ENCODE measurements at places on chromosomes 2 and 18.

DNA sequence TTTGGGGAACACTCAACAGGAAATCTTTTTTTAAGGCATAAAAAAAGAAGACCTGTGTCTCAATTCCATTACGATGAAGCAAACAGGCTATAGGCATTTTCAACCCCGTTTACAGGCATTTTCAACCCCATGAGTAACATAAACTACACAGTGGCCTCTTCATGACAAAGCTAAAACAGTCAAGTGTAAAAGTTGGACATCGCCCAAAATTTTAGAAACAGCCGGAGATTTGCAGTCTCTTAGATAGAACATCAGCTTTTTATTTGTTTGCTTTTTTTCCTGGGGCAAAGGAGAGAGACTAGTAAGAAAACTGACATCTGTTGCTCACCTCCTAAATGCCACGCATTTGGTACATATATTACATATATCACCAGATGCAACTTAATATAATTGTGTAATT lies 173.7 kb downstream of the CMPK2 start:
- DNase-seq: no peak

DNA sequence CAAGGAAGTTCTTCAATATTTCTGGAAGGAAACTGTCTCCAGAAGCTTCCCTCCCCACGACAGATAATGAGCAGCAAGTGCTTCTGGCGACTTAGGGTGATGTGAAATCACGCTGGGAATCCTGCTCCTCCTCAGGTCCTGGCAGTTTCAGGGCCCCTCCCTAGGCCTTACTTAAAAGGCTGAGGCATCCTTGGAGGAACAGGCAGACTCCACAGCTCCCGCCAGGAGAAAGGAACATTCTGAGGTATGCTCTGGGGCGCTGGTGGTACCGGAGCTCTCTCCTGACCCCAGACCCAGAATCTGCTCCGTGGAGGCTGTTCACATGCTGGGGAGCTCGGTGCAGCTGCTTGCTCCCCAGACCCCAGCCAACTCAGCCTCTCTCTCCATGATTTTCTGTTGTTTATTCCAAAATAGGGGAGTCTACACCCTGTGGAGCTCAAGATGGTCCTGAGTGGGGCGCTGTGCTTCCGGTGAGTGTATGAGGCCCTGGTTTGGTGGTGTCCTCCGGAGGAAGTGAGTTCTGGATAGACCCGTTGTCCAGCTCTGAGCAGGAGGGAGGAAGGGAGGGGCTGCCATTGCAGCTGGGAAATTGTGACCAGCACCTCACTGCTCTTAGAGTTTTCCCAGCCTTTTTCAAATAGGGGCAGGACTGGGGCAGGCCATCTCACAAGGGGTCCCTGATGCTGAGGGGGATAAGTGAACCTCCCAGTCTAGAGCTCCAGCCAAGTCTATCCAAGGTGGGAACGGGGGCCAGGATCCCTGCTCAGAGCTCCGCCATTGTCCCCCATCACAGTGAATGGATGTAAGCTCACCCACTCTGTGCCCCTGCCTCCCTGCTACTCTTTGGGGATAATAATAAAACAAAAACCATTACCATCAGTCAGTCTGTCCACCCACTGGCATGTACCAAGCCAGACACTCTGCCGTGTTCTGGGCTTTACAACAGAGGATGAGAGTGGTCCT lies at the start of gene IL36RN:
TSS of gene IL36RN (plus strand) at position 201 of the 963 bp plus-strand sequence. CDS start at position 442, 241 bp downstream.
- DNase-seq: no peak

DNA sequence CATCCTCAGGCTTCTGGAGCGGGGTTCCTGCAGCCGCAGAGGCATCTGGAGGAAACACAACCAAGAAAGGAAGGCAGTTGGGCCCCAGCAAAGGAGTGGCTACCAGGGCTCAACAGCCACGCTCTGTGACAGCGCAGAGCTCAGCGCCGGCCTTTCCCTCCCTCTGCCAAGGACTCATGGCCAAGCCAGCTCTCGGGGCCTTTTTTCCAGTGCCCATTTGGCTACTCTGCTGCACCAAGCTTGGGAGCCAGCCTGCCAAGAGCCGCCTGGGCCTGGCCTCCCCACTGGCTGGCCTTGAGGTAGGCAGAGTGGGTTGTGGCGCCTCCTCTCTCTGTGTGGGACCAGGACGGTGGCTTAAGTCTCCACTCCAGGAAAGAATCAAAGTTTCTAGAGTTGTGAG lies 7.2 kb upstream of the CCDC74A start:
- DNase-seq: no peak

DNA sequence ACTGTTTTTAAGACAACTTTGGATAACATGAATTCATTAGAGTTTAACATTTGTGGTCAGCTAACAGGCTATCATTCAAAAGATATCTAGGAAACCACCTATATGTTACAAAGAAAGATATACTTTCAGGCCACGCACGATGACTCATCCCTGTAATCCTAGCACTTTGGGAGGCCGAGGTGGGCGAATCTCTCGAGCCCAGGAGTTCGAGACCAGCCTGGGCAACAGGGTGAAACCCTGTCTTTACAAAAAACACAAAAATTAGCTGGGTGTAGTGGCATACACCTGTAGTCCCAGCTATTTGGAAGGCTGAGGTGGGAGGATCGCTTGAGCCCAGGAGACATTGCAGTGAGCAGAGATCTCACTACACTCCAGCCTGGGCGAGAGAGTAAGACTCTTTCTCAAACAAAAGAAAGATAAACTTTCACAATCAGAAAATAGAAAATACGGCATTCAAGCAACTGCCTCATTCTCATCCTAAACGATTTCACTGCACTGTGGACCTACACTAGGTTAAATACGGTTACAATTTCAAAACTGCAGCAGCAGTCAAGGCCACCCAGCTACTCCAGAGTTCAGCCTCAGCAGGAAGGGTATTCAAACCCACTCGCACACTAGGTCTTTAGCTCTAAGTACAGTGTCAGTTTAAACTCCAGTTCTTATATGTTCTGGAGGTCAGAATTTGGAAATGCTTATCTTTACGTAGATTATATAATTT lies 250.0 kb upstream of the SLC39A10 start:
- no peak for DNase-seq

- no peak for DNase-seq
Measured at GRCh38 chr2:122595065-122595464, 839.6 kb downstream of the TSN start.

DNA sequence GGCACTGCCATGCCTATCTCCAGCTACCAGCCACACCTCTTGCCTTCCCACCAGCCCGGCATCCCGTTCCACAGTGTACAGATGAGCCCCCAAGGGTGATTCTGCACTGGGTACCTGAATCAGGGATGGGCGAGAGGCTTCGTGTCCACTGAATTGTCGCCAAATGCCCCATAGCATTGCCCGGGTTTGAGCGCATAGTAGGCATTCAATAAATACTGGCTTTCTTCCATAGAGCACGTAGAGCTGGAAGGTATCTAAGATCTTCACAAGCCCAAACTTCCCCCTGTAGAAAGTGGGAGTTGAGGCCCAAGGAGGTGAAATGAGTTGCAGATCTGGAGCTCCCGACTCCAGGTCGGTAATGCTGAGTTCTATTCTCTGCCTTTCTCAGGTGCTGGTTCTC lies 358.7 kb downstream of the LPIN1 start:
- DNase-seq: no peak

GRCh38 chr2:163553601-163554000 lies 182.2 kb downstream of the FIGN start:
- no peak for DNase-seq

DNA sequence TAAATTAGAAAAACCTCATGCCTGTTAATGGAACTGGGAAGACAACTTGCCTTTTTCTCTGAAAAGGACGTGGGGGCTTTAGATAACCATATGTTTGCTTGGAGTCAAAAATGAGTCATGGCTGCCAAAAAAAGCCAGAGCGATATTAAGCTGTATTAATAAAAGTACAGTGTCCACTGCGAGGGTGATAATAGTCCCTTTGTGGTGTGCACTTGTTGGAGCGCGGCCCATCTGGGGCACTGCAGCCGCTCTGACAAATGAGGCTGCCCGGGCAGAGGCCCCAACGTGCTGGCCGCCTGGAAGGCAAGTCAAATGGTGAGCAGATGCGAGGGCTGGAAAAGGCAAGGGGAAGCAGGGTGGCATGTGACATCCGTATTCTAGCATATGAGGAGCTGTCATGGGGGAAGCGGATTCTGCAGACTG lies 103.3 kb upstream of the NCK2 start:
- no peak for DNase-seq

- DNase-seq: no peak
Measured at GRCh38 chr2:9145752-9146430, 60.7 kb upstream of the ASAP2 start.

DNA sequence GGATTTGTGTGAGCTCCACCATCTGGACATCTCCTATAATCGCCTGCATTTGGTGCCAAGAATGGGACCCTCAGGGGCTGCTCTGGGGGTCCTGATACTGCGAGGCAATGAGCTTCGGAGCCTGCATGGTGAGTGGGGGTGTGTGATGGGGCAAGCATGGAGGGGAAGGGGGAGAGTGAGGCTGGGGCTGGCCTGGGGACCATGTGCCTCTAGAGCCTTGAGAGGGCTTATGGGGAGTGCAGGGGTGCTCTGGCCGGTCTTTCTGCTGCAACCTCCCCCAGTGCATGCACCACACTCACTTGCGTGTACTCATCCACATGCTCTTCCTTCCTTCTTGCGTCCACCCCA lies 7.9 kb downstream of the STK11IP start:
- DNase-seq: no peak

GRCh38 chr2:54047658-54048057 lies 67.8 kb upstream of the ACYP2 start:
- DNase-seq: no peak

GRCh38 chr18:68843473-68844089 lies 45.7 kb downstream of the CCDC102B start:
- no peak for DNase-seq

DNA sequence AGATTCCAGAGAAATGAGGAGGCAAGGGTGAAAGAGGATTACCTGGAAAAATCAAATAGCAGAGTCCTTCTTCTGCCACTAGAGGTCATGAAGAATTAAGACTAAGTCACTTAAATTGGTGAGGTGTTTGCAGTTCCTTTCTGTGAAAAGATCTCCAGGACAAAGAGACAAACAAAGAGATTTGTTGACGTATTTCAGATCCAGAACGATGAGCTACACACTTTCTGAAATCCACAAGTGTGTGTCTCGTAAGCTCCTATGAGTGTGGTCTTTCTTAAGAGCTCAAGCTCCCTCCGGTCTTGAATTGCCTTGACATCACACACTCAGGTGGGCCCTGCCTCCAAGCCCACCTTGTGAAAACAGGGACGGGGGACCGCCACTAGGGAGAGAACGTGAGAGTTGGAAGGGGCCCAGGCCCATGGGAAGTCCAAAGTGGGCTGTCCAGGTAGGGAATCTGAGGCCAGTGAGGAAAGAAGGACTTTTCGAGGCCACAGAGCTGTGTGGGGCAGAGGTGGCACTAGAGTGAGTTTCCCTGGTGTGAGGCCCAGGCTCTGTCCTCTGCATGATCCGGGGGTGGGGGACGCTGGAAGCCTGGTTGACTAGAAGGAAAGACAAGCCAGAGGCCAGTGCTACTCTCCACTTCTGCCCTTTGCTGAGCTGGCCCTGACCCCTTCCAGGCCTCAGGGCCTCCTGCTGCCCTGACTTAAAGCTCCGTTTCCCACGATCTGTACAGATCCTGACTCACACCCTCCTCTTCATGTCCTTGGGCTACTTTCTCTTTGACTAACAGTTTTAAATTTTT lies 168.1 kb upstream of the NCK2 start:
- DNase-seq: peak; percentile 53

DNA sequence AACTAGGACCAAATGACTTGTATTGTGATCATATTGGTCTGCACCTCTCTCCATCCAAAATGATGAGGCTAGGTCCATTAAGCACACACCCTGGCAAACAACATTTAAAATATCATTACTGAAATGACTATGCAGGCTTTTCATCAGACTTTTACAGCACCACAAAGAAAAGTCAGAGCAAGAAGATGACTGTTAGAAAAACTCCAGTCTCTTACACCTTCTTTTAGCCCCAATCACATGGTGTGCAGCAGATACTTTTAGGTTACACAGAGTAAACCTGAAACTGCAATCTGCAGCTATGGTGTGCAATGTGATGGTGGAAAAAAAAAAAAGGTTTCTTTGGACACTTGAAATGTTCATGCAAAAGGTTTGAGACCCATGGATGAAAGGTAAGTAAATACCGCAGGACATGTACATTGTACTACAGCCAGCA lies 5.4 kb upstream of the POLI start:
- peak; percentile 14 for DNase-seq

GRCh38 chr2:33496150-33496549 lies 19.7 kb downstream of the RASGRP3 start:
- no peak for DNase-seq

DNA sequence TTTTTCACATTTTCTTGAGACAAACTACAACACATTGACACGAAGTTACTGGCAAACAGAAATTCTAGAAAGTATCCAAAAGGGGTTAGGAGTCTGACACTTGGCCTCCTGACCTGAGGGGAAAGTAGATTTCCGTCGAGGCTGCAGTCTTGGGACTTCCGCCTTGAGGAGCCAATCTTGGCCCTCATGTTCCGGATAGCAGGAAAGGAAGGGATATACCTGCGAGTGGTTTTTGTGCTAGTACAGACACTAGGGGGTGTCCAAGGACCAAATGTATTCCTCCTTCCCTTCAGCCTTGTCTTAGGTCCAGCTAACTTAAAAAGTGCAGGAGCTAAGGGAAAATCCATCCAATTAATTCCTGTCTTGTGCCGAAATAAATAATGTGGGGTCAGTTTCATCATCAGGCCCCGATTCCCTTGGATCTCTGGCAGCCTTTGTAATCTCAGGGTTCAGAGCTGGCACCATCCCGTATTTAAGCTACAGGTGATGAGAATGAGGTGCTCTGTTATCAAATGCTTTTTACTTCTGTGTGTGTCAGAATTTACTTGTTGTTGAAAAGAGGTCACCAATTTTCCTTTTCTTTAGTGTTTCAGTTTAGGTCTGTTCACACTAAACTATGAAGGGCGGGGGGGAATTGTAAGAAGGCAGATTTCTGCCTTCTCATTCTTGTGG lies 330.2 kb upstream of the FANCL start:
- DNase-seq: peak; percentile 44

- no peak for DNase-seq
Measured at GRCh38 chr2:158600155-158600802, 143.5 kb downstream of the PKP4 start.

- no peak for DNase-seq
Measured at GRCh38 chr18:61420218-61420885, 87.1 kb downstream of the CDH20 start.

DNA sequence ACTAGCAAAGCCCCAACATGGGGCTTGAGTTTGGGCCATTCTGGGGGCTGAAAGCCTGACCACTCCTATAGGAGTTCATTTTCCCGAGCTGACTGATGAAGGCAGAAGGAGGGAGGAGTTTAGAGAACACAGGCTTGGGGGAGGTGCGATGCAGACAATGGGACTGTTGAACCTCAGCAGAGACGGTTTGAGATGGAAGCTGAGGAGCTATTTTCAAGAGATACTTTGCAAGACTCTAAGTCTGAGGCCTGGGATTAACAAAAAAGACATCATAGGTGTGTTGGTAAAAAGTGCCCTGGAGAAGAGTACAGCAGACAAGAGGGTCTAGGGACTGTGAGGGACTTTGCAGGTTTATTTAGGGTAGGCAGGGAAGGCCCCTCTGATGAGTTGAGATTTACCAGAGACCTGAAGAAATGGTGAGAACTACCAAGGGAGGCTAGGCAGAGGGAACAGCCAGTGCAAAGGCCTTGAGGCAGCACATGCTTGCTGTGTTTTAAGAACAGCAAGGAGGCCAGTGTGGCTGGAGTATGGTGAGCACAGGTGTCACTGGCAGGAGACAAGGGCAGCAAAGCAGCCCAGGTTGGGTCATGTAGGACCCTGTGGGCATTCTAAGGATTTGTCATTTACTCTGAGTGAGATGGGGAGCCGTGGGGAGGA lies 31.6 kb downstream of the PCBP1 start:
- no peak for DNase-seq
